Smooth muscle cell of the umbilical artery (primary cell): ENCODE measurements at places on chromosomes 5 and 9. TPM values are rescaled to one million over a fixed set of nuclear protein-coding genes. Genes with fewer than 3 reads are reported as not detected.

Gene HK3
- total RNA-seq, result not detected in 2 replicates

Gene PCDHGC4
- total RNA-seq, result 2.4 and 3.5 TPM in 2 replicates

Gene MCTP1
- 13.7 and 17.3 TPM in 2 replicates for total RNA-seq

Gene ANKH
- total RNA-seq, result 26.1 and 33.0 TPM in 2 replicates

Gene FAF2
- 39.5 and 48.1 TPM in 2 replicates for total RNA-seq

Gene DPYSL3
- 263 and 416 TPM in 2 replicates for total RNA-seq

Gene FAM221B
- not detected in 2 replicates for total RNA-seq

Gene RAD50
- total RNA-seq, result 23.2 and 38.6 TPM in 2 replicates

Gene DDX4
- 0.05 TPM in 1 of 2 replicates, not detected in the other for total RNA-seq

Gene PNPLA7
- total RNA-seq, result 0.59 and 2.3 TPM in 2 replicates

Gene PIP5K1B
- total RNA-seq, result under 0.01 and 0.14 TPM in 2 replicates

Gene C7
- not detected in 2 replicates for total RNA-seq

Gene LCN15
- not detected in 2 replicates for total RNA-seq

Gene GZMA
- not detected in 2 replicates for total RNA-seq

Gene SLC36A2
- total RNA-seq, result not detected in 2 replicates

Gene PCDHGA11
- 12.5 and 19.4 TPM in 2 replicates for total RNA-seq

Gene PGM5
- total RNA-seq, result 3.0 TPM in 2 replicates

Gene FYB1
- total RNA-seq, result under 0.01 TPM in 1 of 2 replicates, not detected in the other

Gene SELENOP
- 0.32 and 1.8 TPM in 2 replicates for total RNA-seq

Gene ARHGEF28
- 3.0 and 8.1 TPM in 2 replicates for total RNA-seq

Gene TAF11L5
- not detected in 2 replicates for total RNA-seq

Gene ZNF300
- 5.0 and 7.4 TPM in 2 replicates for total RNA-seq

Gene RNF183
- total RNA-seq, result not detected in 2 replicates

Gene DBH
- not detected in 2 replicates for total RNA-seq

Gene NFIB
- total RNA-seq, result 3.0 and 16.4 TPM in 2 replicates

Gene NOXA1
- 0.18 and 0.30 TPM in 2 replicates for total RNA-seq

Gene PITX1
- 29.7 and 35.3 TPM in 2 replicates for total RNA-seq

Gene ANKRD55
- total RNA-seq, result under 0.01 TPM in 1 of 2 replicates, not detected in the other

Gene PLPP1
- 36.4 and 96.8 TPM in 2 replicates for total RNA-seq

Gene TTC23L
- 0.05 and 0.30 TPM in 2 replicates for total RNA-seq

Gene PDCD1LG2
- total RNA-seq, result 8.3 and 40.0 TPM in 2 replicates

Gene IFNA21
- not detected in 2 replicates for total RNA-seq

Gene PRDM9
- total RNA-seq, result not detected in 2 replicates

Gene SPATA31D4
- not detected in 2 replicates for total RNA-seq

Gene CTNNAL1
- total RNA-seq, result 54.3 and 103 TPM in 2 replicates

Gene CCNO
- total RNA-seq, result 0.14 TPM in 1 of 2 replicates, not detected in the other

Gene ACTL7A
- not detected in 2 replicates for total RNA-seq

Gene C9orf85
- 13.0 and 18.4 TPM in 2 replicates for total RNA-seq

Gene KLF4
- 1.5 and 4.3 TPM in 2 replicates for total RNA-seq
